CD4-positive, CD25-positive, alpha-beta regulatory T cell (primary cell): ENCODE measurements at places on chromosomes 7 and 10.

DNA sequence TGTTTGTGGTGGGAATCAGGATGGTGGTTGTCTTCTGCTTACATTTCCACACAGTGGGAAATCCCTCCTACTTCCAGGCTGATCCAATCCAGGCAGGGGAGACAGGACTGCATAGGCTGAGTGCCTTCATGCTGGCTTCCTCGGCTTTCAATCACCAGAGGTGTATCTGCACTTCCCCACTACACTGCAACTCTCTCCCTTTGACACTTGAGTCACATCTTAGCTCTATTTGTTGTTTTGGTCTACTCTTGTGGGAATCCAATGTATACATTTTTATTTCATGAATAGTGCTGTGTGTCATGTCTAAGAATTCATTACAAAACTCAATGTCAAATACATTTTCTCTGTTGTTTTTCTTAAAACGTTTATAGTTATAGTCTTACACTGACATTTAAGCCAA lies 735.6 kb downstream of the XPNPEP1 start:
- DNase-seq: no peak
- no peaks in the 10 kb centered on the region for H3K4me1 ChIP-seq
- H3K4me3 ChIP-seq: no peak overlapping the region

DNA sequence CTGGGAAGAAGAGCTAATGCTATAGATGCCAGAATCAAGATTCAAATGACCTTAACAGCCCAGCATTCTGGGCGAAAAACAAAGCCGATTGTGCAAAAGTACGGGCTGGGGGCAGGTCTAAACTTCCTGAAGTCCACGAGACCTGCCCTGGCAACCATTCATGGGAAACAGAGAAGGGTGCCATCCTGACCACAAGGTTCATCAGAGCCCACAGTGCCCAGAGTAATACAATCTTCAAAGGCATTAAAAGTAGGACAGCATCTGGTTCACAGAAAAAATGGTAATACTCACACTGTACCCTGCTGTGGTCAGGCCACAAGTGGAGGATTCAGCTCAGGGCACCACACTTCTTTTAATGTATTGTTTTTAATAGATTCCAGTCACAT lies 36.1 kb downstream of the SORBS1 start:
- H3K27ac ChIP-seq: no peak overlapping the region
- no peaks in the 10 kb centered on the region for H3K36me3 ChIP-seq
- peaks cover 2% of the 10 kb centered on the region for H3K27me3 ChIP-seq
- H3K4me1 ChIP-seq: no peaks in the 10 kb centered on the region
- no peak for DNase-seq

- no peak within 1 kb of the TSS for H3K27ac ChIP-seq
- no peaks in the 10 kb centered on the region for H3K27me3 ChIP-seq
- H3K4me3 ChIP-seq: peak within 1 kb of the TSS; percentile 81
- no peaks in the 10 kb centered on the region for H3K36me3 ChIP-seq
- peaks cover 25% of the 10 kb centered on the region for H3K4me1 ChIP-seq
Measured at GRCh38 chr10:93893646-93894515, at the start of gene SLC35G1. TSS of gene SLC35G1 (plus strand) at chr10:93893978. CDS start at chr10:93894034, 56 bp downstream.

- H3K4me3 ChIP-seq: no peak overlapping the region
- no peak for DNase-seq
- no peaks in the 10 kb centered on the region for H3K36me3 ChIP-seq
- no peaks in the 10 kb centered on the region for H3K4me1 ChIP-seq
- H3K27me3 ChIP-seq: no peaks in the 10 kb centered on the region
Measured at GRCh38 chr7:147311336-147311735, 1194.7 kb downstream of the CNTNAP2 start.

DNA sequence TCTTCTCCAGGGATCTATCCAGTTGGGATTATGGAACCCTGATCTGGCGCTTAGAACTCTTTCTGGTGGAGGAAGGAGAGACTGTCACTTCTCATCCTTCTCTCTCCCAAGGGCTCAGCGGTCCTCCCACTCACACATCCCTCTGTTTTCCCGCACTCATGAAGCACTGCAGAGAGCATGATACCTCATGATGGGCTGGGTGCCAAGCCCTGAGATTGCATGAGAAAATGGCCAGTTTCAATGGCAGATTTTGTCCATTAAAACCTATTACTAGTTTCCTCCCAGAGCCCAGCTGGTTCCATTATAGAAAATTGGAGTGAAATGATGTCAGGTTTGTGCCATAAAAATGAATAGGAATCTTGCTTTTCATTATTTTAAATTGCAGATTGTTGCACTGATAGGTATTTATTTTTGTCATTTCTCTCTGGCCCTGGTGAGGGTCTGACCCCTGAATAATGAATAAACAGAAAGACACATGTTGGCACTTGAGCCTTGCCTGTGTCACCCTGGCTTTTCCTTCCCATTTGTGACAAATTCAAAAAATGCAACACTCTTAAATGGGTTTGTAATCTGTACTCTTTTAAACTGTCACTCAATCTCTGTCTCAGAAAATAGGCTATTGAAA lies 1151.1 kb downstream of the TYW1 start:
- no peaks in the 10 kb centered on the region for H3K4me1 ChIP-seq
- no peak for DNase-seq
- no peak overlapping the region for H3K4me3 ChIP-seq
- no peaks in the 10 kb centered on the region for H3K36me3 ChIP-seq
- H3K27ac ChIP-seq: no peak overlapping the region

- no peaks in the 10 kb centered on the region for H3K27me3 ChIP-seq
- H3K4me1 ChIP-seq: no peaks in the 10 kb centered on the region
- H3K36me3 ChIP-seq: no peaks in the 10 kb centered on the region
- no peak overlapping the region for H3K27ac ChIP-seq
Measured at GRCh38 chr10:25865267-25865666, 68.8 kb upstream of the MYO3A start.

DNA sequence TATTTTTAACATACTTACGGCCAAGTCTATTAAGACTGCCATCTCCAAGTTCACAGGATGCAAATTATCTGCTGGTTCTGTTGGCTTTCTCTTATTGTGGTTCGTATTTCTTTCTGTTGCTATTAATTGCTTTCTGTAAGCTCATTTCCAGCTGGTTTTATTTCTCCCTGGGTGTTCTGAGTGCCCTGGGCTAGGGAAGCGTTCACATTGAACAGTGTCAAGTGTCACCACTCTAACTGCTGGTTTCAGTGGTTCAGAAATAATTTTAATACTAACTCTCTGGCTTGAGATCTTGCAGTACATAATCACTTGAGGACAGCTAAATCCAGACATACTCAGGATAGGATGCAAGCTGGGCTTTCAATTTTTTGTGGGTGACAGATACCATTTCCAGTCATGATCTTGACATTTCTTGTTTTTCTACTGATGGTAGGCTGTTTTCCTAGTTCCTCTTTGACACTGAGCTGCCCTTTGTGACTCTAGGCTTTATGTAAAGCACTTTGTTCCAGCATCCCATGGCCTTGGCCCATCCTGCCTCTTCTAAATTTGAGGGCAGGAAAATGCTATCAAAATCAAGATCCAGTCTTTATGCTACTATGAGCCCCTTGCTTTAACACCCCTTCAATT lies 117.6 kb downstream of the SNX13 start:
- no peaks in the 10 kb centered on the region for H3K27me3 ChIP-seq
- DNase-seq: no peak
- peaks cover 20% of the 10 kb centered on the region for H3K36me3 ChIP-seq

- H3K4me1 ChIP-seq: no peaks in the 10 kb centered on the region
- H3K27me3 ChIP-seq: no peaks in the 10 kb centered on the region
- no peak for DNase-seq
- no peak overlapping the region for H3K4me3 ChIP-seq
- H3K36me3 ChIP-seq: no peaks in the 10 kb centered on the region
- H3K27ac ChIP-seq: no peak overlapping the region
Measured at GRCh38 chr10:103820101-103821062, 35.0 kb downstream of the SH3PXD2A start.

- H3K27ac ChIP-seq: no peak overlapping the region
- H3K27me3 ChIP-seq: no peaks in the 10 kb centered on the region
- H3K4me3 ChIP-seq: peak overlapping the region; percentile 7
- peaks cover 71% of the 10 kb centered on the region for H3K4me1 ChIP-seq
- H3K36me3 ChIP-seq: no peaks in the 10 kb centered on the region
Measured at GRCh38 chr10:22635650-22636049, 78.7 kb downstream of the PIP4K2A start.

- DNase-seq: no peak
- H3K4me3 ChIP-seq: no peak overlapping the region
- peaks cover 6% of the 10 kb centered on the region for H3K27me3 ChIP-seq
- no peaks in the 10 kb centered on the region for H3K36me3 ChIP-seq
- H3K27ac ChIP-seq: no peak overlapping the region
- H3K4me1 ChIP-seq: no peaks in the 10 kb centered on the region
Measured at GRCh38 chr10:70035531-70035930, 17.1 kb upstream of the MACROH2A2 start.

DNA sequence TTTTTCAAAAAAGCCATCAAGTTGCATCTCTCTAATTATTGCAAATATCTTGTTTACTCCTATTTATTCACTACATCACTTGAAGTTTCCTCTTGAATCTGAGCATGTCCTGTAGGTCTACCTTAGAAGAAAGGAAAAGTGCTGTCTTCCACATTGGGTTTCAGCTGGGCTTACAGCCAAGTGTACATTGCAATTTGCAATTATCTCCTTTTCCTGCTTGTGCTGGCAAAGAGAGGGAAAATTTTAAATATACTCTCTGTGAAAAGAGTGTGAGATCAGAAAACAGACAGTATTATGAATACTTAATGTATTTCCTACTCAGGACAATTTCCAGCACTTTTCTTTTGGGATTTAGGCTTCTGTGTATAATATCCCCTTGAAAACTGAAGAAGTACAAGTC lies 839.7 kb downstream of the CNTNAP2 start:
- no peak overlapping the region for H3K27ac ChIP-seq
- H3K4me3 ChIP-seq: no peak overlapping the region
- H3K4me1 ChIP-seq: no peaks in the 10 kb centered on the region
- no peaks in the 10 kb centered on the region for H3K36me3 ChIP-seq

GRCh38 chr7:102942181-102942866 lies 29.5 kb downstream of the LRRC17 start:
- no peaks in the 10 kb centered on the region for H3K27me3 ChIP-seq
- no peak overlapping the region for H3K27ac ChIP-seq
- no peaks in the 10 kb centered on the region for H3K36me3 ChIP-seq
- H3K4me3 ChIP-seq: no peak overlapping the region
- no peak for DNase-seq

GRCh38 chr10:51144161-51144781 lies 70.0 kb downstream of the PRKG1 start:
- no peak for DNase-seq
- no peaks in the 10 kb centered on the region for H3K36me3 ChIP-seq
- H3K27me3 ChIP-seq: no peaks in the 10 kb centered on the region
- H3K4me3 ChIP-seq: no peak overlapping the region
- H3K4me1 ChIP-seq: no peaks in the 10 kb centered on the region

DNA sequence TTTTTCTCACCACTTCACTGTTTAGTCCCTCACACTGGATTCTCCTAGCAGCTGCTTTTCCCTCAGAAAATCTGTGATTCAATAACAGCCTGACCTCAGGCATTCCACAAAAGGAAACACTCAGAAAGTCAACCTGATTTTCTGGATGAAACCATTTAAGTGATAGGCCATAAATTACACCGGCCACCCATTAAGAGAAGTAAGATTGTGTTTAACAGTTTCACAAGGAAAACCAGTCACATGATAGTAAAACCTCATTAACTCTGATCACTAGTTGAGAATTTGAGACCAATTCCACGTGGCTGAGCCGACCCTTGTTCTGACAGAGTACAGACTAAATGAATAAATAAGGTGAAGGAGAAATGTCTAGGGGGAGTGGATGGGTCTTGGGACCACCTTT lies 7.7 kb downstream of the GRM8 start:
- H3K4me3 ChIP-seq: no peak overlapping the region
- no peak overlapping the region for H3K27ac ChIP-seq
- H3K27me3 ChIP-seq: peaks cover 29% of the 10 kb centered on the region
- no peaks in the 10 kb centered on the region for H3K36me3 ChIP-seq
- H3K4me1 ChIP-seq: no peaks in the 10 kb centered on the region

DNA sequence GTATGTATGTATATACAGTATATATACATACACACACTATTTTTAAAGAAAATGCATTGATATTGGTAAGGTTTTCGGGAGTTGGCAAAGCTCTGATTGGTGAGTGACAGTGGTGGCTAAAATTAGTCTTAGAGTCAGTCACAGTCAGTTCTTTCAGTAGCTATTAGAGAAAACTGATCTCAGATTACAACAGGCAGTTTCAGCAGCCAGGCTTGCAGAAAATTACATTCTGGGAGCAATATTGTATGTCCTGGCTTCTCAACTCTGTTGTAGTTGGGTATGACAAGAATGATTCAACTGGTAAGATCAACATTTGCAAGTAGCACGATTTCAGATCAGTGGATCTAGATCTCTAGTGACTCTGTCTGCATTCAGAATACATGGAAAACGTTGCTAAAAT lies 897.9 kb upstream of the AUTS2 start:
- H3K4me1 ChIP-seq: no peaks in the 10 kb centered on the region
- H3K36me3 ChIP-seq: no peaks in the 10 kb centered on the region
- H3K27me3 ChIP-seq: no peaks in the 10 kb centered on the region
